ENCODE measurements at places on chromosomes 7 and 10. TPM values are rescaled to one million over a fixed set of nuclear protein-coding genes. Genes with fewer than 3 reads are reported as not detected.

GGCT gene
- total RNA-seq: 0.43 TPM

RAB18 gene
- 8.3 TPM for total RNA-seq

YKT6 gene
- 40.1 TPM for total RNA-seq

OR2A25 gene
- not detected for total RNA-seq

TNS3 gene
- total RNA-seq: 89.8 TPM

PAX4 gene
- not detected for total RNA-seq

CALML5 gene
- total RNA-seq: not detected

ANLN gene
- 1.8 TPM for total RNA-seq

PITX3 gene
- not detected for total RNA-seq

AUTS2 gene
- total RNA-seq: 90.4 TPM

GRM8 gene
- total RNA-seq: not detected

UNC5B gene
- total RNA-seq: 42.4 TPM

RET gene
- total RNA-seq: not detected

- no peak for DNase-seq
Measured at GRCh38 chr10:122022276-122022675, 33.3 kb downstream of the TACC2 start.

DNA sequence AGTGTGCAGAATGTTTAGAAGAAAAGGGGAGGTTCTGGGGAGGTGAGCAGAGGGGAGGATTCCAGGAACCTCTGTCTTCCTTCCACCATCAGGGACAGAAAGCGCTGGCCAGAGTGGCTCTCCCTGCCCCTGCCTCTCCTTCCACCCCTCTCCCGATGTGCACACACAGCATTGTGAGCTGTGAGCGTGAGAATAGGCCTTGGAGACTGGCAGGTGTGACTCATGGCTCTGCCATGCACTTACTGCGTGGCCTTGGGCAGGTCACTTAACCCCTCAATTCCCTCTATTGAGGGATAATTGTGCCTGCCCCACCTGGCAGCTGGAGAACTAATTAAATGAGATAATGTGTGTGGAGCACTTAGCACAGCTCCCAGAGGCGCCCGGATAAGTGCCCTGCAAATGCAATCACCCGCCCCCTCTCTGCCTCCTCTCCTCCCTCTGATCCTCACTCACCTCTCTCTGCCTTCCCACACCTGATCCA lies 115.4 kb downstream of the ZMIZ1 start:
- no peak for DNase-seq

GRCh38 chr10:119769886-119770285 lies 44.0 kb downstream of the INPP5F start:
- DNase-seq: no peak

DNA sequence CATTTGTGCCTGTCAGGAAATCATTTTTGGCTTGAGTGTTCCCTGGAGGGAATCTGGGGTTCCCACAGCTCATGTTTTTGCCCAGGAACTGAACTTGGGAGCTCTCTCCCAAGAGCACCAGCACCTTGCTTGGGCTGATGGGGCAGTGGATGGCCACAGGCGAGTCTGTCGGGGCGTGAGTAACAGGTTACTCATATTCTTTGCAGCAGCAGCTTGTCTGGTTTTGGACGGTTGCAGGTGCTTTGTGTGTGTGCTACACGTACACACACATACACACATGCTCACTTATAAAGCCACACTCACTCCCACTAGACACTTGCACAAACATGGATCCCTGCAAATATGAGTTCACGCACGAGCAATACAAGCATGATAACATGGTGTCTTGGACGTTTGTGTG lies 2.9 kb upstream of the PALD1 start:
- no peak for DNase-seq

- no peak for DNase-seq
Measured at GRCh38 chr10:60368875-60369546, 20.7 kb downstream of the ANK3 start.

GRCh38 chr7:25358926-25359325 lies 130.6 kb upstream of the NPVF start:
- DNase-seq: no peak

DNA sequence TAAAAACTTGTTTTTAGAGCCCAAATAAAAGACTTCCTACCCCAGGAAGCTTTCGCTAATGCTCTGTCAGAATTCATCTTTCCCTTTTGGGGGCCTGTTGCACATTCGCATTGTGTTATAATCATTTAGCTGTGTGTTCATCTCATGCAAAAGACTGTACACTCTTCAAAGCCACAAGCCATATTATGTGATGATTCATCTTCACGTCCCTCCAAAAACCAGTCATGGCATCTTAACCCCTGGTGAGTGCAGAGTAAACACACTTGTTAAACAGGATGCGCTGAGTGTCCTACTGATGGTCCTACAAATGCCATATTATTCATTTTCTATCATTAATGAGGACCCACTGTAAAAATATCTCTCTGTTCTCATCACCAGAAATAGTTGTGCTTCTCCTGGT lies 235.4 kb downstream of the KIAA1217 start:
- no peak for DNase-seq

DNA sequence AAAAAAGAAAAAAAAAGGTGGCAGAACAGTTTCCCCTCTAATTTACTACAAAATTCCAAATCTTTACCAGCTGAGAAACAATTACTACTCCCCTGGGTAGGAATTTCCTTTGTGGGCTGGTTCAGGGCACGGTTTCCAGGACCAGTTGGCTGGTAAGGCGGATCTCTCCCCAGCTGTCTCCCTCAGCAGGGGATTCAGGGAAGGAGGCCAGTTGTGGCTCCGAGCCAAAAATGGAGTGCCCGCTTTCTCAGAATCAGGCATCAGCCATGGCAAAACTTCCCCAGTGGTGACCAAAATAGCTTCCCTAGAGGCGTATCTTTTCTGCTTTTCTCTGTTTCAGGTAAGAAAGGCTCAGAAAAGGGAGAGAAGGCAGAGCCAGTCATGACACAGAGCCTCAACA lies 91.2 kb downstream of the ZNF22 start:
- DNase-seq: no peak

- no peak for DNase-seq
Measured at GRCh38 chr10:123862421-123863182, 29.0 kb downstream of the CPXM2 start.

DNA sequence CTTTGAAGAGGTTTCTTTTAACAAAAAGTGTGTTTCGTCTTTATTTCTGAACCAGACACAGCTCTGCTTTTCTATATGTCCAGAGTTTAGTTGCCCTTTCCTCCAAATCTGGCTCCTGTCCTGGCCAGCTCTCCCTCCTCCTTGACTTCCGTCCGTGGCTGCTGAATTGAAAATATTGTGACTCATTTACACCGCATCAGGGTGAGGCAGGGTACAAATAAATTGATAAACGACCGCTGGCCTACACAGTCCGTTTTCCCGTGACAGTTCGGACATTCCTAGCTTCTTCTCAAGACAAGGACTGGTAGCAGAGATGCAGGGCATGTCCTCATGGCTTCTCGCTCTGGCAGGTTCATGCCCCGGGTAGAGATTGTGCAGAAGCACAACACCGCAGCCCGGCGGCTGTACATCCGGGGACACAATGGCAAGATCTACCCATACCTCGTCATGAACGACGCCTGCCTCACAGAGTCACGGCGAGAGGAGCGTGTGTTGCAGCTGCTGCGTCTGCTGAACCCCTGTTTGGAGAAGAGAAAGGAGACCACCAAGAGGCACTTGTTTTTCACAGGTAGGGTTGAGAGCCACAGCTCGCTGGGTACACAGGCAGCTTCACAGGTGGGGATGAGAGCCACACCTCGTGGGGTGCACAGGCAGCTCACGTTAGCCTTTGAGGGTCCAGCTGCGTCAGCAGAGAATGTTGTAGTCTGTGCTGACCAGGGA lies 126.6 kb downstream of the TRRAP start:
- no peak for DNase-seq

DNA sequence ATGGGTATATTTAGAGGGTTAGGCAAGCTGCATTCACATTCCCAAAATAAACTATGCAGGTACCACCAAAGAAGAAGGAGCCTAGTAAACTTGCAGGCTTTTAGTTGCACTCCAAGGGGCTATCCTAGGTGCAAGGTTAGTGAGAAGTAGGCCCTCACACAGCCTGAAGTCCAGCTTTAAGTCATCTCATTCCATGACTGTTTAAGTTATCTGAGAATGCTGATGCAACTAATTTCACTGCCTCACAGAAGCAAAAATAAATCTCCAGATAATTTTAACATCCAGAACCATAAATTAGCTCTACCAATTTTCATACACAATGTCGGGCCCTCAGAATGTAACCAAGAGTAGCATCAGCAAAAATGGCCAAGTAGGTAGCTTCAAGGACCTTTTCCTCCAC lies 34.3 kb upstream of the HHEX start:
- DNase-seq: no peak

DNA sequence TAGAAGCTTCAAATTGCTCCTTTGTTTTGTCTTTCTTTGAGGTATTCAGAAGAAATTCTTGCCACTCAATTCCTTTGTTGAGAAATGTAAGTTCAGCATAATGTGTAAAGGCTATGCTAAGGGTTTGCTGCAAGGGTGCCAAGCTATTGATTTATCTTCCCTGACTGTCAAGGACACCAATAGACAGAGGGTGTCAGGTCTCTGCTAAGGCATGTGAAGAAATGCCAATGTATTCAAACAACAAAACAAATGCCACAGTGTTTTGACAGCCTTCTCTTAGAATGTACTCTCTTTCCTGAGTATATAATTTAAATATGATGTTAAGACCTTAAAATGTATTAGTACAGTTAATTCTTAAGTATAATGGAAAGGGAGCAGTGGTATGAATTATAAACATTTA lies 62.4 kb downstream of the LRGUK start:
- no peak for DNase-seq

- no peak for DNase-seq
Measured at GRCh38 chr7:149014309-149014708, 14.0 kb downstream of the PDIA4 start.

DNA sequence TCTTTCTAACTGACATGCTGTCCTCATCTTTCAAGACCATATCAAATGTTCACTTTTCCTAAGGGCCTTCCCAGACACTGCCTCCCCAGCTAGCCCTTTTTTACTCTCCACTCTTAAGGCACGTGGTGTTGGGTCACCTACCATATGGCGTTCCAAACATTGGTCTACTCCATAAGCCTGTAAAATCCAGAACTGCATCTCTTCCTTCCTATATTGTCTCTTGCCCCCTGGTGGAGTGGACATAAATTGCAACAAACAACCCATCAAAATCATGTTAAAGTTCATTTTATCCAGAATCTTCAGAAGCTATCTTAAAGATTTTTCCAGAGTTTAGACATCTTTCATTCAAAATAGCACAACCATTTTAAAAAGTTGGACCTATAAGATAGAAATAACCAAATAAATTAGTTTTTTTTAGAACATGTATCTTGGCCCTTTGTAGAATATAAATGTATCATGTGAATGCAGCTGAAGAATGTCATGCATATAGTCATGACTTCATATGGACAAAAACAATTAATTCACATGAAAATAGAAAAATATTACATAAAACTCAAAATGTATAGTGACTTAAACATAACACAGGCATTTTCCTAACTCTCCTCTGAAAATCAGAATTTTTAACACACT lies 180.6 kb upstream of the CHRM2 start:
- no peak for DNase-seq

GRCh38 chr10:26269754-26270153 lies 53.2 kb downstream of the GAD2 start:
- DNase-seq: no peak

DNA sequence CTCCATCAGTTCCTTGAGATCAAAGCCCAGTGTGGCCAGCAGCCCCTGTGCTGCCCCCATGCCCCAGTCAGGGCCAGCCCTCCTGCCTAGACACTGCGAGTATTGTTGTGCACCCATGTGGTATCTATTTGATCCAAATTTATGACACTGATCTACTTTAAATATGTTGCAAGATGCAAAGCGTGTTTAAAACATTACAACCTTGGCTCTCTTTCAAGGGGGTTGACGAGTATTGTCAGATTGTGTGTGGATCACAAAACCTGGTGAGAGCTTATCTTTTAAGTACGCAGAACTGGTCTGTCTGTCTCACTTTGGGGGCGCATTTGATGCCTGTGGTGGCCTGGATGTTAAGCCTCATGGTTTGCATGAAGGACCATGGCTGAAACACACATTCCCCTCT lies 108.9 kb downstream of the COL13A1 start:
- no peak for DNase-seq

DNA sequence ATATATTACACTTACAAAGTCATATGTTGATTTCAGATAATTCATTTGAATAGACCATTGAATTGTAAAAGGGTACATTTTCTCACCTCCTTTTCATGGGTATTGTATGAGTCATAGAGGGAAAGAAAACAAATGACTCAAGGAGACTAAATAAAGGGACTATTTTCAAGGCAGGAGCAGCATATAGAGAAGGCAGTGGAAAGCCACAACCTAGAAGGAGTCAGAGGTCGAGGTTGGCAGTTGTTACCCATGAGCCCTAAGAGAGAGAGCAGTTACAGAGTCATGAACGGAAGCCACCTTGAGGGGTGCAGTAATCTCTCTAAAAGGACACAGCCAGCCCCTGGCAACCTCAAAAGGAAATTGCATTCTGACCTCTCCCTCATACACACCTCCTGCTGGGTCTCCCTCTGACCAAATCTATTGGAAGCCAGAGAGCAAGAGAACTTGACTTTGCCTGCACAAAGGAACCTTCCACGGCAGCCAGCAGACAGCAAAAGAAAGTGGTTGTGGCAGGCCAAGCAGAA lies 137.9 kb downstream of the GRM8 start:
- DNase-seq: no peak

DNA sequence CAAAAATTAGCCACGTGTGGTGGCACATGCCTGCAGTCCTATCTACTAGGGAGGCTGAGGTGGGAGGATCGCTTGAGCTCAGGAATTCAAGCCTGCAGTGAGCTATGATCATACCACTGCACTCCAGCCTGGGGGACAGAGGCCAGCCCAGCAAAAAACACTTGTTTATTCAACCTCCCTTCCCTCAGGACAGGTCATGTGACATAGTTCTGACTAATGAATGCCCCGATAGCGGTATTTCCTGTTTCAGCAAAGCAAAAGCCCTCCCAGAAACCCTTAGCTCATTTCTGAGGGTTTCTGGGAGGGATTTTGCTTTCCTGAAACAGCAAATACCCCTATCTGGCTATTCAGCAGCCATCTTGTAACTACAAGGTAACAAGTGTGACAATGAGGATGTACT lies 157.1 kb downstream of the GATA3 start:
- no peak for DNase-seq

DNA sequence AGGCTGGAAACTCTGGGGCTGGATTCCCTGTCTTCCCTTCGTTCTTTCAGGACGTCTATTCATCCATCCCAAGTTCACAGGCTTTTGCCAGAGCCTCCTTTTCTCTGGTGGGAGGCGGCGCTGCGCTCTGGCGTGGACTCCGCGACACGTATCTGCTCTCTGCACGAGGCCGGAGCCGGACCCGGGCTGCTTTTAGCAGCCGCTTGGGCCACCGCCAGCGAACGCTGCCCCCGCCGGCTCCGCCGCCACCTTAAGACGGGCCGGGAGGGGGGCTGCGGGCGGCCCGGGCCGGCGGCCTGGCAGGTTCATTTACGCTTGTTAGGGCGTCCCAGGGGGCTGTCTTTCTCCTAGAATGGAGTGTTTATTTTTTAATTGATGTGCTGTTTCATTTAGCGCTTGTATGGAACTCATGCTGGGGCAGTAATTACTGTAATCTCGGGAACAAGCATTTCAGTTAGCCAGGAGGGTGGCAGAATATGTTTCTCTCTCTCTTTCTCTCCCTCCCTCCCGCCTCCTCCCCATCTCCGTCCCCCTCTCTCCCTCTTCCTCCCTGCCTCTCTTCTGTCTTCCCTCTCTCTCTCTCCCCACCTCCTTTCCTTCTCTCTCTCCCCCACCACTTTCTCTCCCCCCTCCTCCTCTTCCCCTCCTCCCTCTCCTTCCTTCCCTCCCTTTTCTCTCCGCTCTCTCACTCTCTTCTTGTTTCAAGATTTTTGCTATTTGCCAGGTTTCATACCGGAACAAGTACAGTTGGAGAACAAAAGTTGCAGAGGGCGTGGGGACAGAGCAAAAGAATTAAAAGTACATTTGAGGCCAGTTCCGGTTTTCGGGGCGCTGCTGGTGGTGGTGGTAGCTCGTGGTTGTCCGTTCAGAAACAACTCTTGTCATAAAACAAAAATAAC lies 1.3 kb upstream of the FZD8 start:
- peak; percentile 31 for DNase-seq

All from ascending aorta (tissue), 2 donors.